ENCODE measurements at places on chromosomes 1 and 21.

- no peak for DNase-seq
- no peaks in the 10 kb centered on the region for H3K4me1 ChIP-seq
- no peak overlapping the region for H3K27ac ChIP-seq
These were observed 994 bp upstream of the ACBD6 start for GRCh38 chr1:180503280-180503862.

GRCh38 chr1:229295745-229296144 is 24.8 kb downstream of the RAB4A start:
- no peak overlapping the region for H3K27ac ChIP-seq
- no peak overlapping the region for H3K4me3 ChIP-seq
- no peak for DNase-seq
- H3K27me3 ChIP-seq = no peaks in the 10 kb centered on the region

DNA sequence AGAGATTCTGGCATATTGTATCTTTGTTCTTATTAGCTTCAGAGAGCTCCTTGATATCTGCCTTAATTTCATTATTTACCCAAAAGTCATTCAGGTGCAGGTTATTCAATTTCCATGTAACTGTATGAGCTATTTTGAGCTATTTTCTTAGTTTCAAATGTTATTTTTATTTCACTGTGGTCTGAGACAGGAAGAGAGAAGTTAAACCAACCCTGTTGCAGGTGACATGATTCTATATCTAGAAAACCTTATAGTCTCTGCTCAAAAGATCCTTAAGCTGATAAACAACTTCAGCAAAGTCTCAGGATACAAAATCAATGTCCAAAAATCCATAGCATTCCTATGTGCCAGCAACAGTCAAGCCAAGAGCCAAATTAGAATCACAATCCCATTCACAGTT is 1644.0 kb upstream of the B3GALT2 start:
- H3K27me3 ChIP-seq = no peaks in the 10 kb centered on the region
- no peak overlapping the region for H3K4me3 ChIP-seq
- H3K27ac ChIP-seq = no peak overlapping the region
- DNase-seq = no peak
- no peaks in the 10 kb centered on the region for H3K4me1 ChIP-seq
- H3K36me3 ChIP-seq = no peaks in the 10 kb centered on the region

DNA sequence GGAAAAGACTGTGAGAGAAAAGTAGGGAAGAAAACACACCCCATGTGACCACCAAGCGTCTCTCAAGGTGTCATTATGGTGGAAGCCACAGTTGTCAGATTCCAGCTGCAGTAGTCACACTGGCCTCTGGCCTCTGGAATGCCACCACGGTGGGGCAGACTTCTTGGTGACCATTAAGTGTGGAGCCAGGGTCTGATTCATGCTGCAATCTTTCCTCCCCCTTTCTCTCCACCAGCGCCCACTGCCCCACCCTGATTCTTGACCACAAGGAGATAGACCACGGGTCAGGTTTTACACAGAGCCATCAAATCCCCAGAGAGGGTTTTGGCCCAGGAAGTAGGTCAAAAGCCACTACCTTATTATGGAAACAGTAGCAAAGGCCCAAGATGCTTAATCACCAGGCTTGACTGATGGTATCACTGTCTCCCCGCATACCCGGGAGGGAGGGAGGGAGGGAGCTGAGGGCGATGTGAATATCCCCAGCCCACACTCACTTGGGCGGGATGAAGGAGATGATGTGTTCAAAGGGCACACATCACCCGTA is 52.7 kb upstream of the GRHL3 start:
- no peak overlapping the region for H3K27ac ChIP-seq
- DNase-seq = no peak
- H3K36me3 ChIP-seq = no peaks in the 10 kb centered on the region
- H3K27me3 ChIP-seq = no peaks in the 10 kb centered on the region

DNA sequence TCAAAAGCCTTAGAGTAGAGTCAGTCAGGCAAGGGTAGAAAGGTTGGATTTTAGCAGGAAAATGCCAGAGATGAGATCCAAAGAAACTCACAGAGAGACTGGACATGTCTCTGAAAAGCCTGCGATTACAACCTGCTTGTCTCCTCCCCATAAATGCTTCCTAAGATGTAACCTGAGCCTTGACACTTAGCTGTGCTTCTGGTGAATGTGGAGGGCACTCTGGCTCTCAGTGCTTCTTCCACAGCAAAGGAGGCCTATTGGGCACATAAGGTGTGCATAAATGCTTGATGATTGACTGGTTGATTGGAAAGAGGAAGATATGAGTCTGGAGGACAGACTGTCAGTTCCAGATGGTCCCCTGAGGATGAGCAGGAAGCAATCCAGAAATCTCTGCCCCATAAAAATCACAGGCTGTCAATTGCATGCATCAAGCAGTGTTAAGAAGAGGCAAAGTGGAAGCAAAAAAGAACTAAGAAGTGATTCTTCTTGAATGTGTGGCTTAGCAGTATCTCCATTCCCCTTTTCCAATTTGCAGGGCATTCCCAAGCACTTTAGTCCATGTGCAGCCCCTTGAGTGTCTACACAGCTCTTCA is 236.2 kb upstream of the RRP15 start:
- H3K27ac ChIP-seq = no peak overlapping the region
- no peak for DNase-seq
- no peaks in the 10 kb centered on the region for H3K27me3 ChIP-seq
- peaks cover 4% of the 10 kb centered on the region for H3K4me1 ChIP-seq

GRCh38 chr1:54299037-54299436 is 99.1 kb downstream of the MRPL37 start:
- DNase-seq = no peak
- H3K36me3 ChIP-seq = 0 out of 2 replicates have a peak, but pooled peaks cover 4% of the 10 kb centered on the region
- no peak overlapping the region for H3K27ac ChIP-seq
- H3K4me1 ChIP-seq = peaks cover 18% of the 10 kb centered on the region

DNA sequence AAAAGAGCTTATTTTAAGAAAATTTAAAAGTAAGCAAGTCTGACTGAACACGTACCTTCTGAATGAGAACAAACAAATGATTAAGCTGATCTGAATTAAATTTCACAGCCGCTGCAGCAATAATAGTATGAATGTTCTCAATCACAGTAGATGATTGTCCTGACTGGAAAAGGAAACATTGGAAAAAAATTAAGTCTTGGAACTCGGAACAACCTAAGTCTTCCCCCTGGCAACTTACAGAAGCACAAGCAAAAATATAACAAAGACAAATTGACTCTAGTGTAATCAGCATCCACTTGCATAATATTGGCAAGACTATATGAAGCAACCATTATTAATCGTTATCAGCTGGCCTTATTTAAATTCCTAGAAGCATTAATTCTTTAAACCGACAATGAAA is 60.5 kb downstream of the USP24 start:
- H3K4me3 ChIP-seq = no peak overlapping the region
- no peaks in the 10 kb centered on the region for H3K27me3 ChIP-seq
- no peak for DNase-seq
- no peak overlapping the region for H3K27ac ChIP-seq
- peaks cover 47% of the 10 kb centered on the region for H3K36me3 ChIP-seq
- H3K4me1 ChIP-seq = no peaks in the 10 kb centered on the region

- H3K27ac ChIP-seq = no peak overlapping the region
- H3K4me3 ChIP-seq = no peak overlapping the region
- 0 out of 2 replicates have a peak, but pooled peaks cover 4% of the 10 kb centered on the region for H3K36me3 ChIP-seq
- DNase-seq = no peak
- H3K4me1 ChIP-seq = peaks cover 8% of the 10 kb centered on the region
- no peaks in the 10 kb centered on the region for H3K27me3 ChIP-seq
These were observed 32.2 kb downstream of the RNF220 start for GRCh38 chr1:44437107-44437716.

GRCh38 chr1:93681101-93681988 is at the start of gene BCAR3:
TSS of gene BCAR3 (minus strand) at chr1:93681837. CDS start at chr1:93674930, 6,907 bp downstream.
- H3K36me3 ChIP-seq = peaks cover 3% of the 10 kb centered on the region
- H3K27ac ChIP-seq = no peak within 1 kb of the TSS
- peak; percentile 85 for DNase-seq
- peaks cover 4% of the 10 kb centered on the region for H3K4me1 ChIP-seq
- peak within 1 kb of the TSS; percentile 96 for H3K4me3 ChIP-seq
- no peaks in the 10 kb centered on the region for H3K27me3 ChIP-seq

GRCh38 chr1:9833632-9834031 is 9.9 kb upstream of the CLSTN1 start:
- H3K4me1 ChIP-seq = no peaks in the 10 kb centered on the region
- no peaks in the 10 kb centered on the region for H3K36me3 ChIP-seq
- no peak overlapping the region for H3K27ac ChIP-seq
- no peak for DNase-seq

GRCh38 chr1:36989241-36989640 is 45.1 kb downstream of the GRIK3 start:
- no peak overlapping the region for H3K27ac ChIP-seq
- H3K4me1 ChIP-seq = no peaks in the 10 kb centered on the region
- no peak for DNase-seq
- no peaks in the 10 kb centered on the region for H3K36me3 ChIP-seq
- no peaks in the 10 kb centered on the region for H3K27me3 ChIP-seq

- no peaks in the 10 kb centered on the region for H3K4me1 ChIP-seq
- no peak overlapping the region for H3K27ac ChIP-seq
- H3K36me3 ChIP-seq = no peaks in the 10 kb centered on the region
- no peak for DNase-seq
- no peaks in the 10 kb centered on the region for H3K27me3 ChIP-seq
These were observed 45.6 kb downstream of the TNNI3K start for GRCh38 chr1:74280642-74281396.

DNA sequence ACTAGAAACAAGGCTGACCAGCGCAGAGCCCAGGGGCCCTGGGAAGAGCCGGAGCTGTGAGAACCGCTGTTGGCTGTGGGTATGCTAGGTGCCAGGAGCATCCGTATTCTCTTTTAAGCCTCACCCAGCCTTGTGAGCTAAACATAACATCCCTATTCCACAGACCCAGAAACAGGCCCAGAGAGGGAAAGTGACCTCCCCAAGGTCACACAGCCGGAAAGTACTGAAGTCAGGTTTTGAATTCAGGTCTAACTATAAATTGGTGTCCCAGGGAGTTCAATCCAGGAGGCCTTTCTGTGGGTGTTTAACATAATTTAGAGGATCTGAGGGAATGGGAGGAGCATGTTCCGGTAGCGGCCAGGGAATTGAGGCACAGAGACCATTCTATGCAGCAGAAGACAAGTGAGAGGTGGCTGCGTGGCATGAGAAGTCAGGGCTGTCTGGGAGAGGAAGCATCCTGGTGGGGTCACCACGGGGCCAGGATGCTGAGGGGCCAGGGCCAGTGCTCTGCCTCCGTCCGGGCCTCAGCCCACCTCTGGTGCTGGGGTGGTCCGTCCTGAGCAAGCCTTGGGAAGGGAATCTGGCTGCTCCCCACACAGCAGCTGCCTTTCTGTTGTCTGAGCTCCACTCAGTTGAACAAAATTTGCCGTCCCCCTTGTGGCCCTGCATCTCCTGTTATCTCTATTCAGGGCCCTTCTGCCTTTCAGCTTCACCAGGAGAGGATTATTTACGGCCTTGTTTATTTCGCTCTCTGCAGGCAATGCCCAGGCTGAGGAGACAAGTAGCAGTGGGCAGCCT is 338.8 kb upstream of the VAMP3 start:
- no peaks in the 10 kb centered on the region for H3K27me3 ChIP-seq
- H3K36me3 ChIP-seq = no peaks in the 10 kb centered on the region
- DNase-seq = no peak

DNA sequence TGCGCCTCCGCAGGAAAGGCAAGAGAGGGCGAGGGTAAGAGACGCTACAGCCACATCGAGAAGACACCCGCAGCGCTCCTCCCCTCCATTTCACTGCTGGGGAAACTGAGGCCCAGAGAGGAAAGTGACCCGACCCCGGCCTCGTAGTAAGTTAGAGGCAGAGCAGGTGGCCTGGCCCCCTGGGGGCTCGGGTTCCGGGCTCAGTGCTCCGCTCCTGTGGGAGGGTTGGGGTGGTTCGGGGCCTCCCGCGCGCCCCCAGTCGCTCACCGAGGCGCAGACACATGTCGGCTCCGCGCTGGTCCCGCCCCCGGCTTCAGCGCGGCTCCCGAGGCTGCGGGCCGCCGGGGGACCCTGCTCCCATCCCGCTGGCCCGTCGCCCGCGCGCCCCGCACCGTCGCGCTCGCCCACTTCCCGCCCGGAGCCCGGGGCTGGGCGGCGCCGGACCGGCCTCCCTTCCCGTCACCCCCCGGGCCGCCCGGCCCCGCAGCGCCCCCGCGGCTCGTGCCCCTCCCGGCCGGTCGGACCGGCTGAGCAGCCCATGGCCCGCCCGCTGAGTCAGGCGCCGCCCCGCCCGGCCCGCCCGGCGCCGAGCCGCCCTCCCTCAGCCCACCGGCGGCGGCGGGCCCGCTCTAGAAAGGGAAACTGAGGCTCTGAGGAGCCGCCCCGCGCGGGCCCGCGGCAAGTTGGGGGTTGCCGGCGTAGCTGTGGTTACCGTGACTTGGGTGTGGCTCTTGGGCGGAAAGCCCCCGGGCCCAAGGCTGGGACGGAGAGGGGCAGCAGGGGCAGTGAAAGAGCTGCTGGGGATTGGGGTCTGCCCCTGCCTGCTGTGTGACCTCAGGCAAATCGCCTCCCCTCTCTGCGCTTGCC is at the start of gene TMEM54:
TMEM54 (minus strand) TSS at position 434 of the 867 bp plus-strand sequence; CDS start at position 283, 151 bp downstream.
- no peaks in the 10 kb centered on the region for H3K36me3 ChIP-seq
- H3K27ac ChIP-seq = no peak within 1 kb of the TSS
- H3K27me3 ChIP-seq = peaks cover 22% of the 10 kb centered on the region
- H3K4me1 ChIP-seq = no peaks in the 10 kb centered on the region

- no peak for DNase-seq
- peaks cover 2% of the 10 kb centered on the region for H3K36me3 ChIP-seq
These were observed 28.7 kb upstream of the FASLG start for GRCh38 chr1:172630056-172630818.

DNA sequence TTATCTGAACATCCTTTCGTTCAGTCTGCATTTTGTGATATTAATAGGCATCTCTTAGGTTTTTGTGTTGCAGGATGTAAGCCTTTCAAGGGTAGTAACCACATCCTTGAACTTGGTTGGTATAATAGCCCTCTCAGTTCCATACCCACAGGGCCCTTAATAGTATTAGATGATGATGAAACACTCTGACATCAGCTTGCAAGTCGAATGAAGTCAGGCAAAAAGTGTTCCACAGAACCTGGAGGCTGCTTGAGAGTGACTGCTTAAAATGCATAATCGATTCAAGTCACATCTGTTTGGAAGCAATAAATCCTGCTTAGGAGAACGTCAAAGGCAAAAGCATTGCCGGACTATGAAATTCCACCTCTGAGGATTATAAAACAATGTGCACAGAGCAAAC is 415.6 kb upstream of the KAZN start:
- no peaks in the 10 kb centered on the region for H3K36me3 ChIP-seq
- H3K4me3 ChIP-seq = no peak overlapping the region
- no peak for DNase-seq
- no peak overlapping the region for H3K27ac ChIP-seq
- no peaks in the 10 kb centered on the region for H3K27me3 ChIP-seq
- peaks cover 14% of the 10 kb centered on the region for H3K4me1 ChIP-seq

GRCh38 chr1:204257446-204257845 is 43.7 kb upstream of the GOLT1A start:
- H3K27ac ChIP-seq = no peak overlapping the region
- no peak overlapping the region for H3K4me3 ChIP-seq
- peaks cover 15% of the 10 kb centered on the region for H3K36me3 ChIP-seq
- H3K27me3 ChIP-seq = no peaks in the 10 kb centered on the region
- no peak for DNase-seq

GRCh38 chr1:235881930-235882700 is 15.4 kb upstream of the LYST start:
- H3K27ac ChIP-seq = no peak overlapping the region
- H3K4me3 ChIP-seq = no peak overlapping the region
- no peaks in the 10 kb centered on the region for H3K4me1 ChIP-seq
